ENCODE measurements at places on chromosomes 11 and 22. TPM values are rescaled to one million over a fixed set of nuclear protein-coding genes. Genes with fewer than 3 reads are reported as not detected.

DNA sequence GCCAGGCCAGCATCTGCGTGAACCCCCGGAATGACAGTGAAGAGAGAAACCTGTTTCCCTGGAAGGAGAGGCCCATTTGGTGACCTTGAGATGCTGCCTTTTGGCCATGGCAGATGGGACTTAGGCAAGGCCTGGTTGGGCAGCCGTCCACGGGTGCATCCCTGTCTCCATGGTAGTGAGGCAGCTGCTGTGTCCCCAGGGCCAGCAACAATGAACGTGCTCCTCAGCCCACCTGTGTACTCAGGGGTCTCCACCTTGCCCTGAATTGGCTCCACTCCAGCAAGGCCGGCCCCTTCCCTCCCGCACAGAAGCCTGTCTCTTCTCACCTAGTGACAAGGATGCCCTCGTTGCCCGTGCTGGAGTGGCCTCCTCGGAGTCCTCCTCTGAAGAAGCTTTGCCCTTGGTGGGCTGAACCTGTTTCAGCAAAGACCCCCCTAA is 441.1 kb downstream of the TBC1D22A start:
- DNase-seq, result no peak
- no peak overlapping the region for H3K4me3 ChIP-seq
- no peaks in the 10 kb centered on the region for H3K36me3 ChIP-seq
- H3K27me3 ChIP-seq, result peaks cover 4% of the 10 kb centered on the region
- no peaks in the 10 kb centered on the region for H3K4me1 ChIP-seq
- no peak overlapping the region for H3K27ac ChIP-seq

DNA sequence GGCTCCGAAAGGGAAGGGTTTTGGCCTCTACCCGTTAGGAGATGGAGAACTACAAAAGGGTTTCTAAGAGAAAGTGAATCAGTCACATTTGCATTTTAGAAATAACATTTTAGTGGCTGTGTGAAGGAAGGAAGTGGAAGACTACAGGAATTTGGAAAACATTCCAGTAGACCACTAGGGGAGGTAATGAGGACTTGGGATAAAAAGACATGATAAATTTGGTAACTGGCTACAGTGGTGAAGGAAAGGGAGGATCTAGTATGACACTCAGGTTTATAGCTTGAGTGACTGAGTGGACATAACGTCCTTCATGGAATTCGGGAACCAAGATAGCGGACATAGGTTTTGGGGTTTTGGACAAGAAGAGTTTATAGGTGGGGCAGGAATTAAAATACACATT is 7.0 kb upstream of the RRM1 start:
- peaks cover 53% of the 10 kb centered on the region for H3K4me1 ChIP-seq
- DNase-seq, result no peak

Gene DEUP1
- not detected for polyA plus RNA-seq

Gene SLC25A22
- 5.2 TPM for polyA plus RNA-seq

DNA sequence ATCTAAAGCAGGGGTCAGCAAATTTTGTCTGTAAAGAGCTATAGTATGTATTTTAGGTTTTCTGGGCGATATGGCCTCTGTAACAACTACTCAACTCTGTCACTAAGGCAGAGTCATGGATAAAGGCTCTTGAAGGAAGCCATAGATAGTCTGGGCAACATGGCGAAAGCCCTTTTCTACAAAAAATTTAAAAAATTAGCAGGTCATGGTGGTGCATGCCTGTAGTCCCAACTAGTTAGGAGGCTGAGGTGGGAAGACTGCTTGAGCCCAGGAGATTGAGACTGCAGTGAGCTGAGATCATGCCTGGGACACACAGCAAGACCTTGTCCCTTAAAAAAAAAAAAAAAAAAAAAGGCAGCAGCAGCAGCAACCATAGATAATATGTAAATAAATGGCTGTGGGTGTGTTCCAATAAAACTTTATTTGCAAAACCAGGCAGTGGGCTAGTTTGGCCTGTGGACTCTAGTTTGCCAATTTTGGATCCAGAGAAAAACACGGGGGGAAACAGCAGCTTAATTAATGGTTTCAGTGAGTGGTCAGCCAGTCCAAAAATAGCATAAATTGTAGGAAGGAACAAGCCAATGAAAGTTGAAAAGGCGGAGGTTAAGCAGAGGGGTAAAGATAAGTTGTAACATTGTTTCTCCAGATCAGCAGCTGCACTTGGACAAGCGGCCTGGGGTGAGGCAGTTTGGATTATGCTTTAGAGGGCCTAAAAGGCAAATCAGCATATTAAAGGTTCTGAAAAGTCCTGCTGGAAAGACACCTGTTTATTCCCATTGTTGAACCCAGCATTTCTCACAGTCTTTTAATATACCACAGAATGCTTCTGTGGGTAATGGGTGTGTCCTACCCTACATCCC is 62.6 kb downstream of the KIAA1671 start:
- H3K4me3 ChIP-seq, result no peak overlapping the region
- no peaks in the 10 kb centered on the region for H3K4me1 ChIP-seq
- H3K27ac ChIP-seq, result no peak overlapping the region
- no peaks in the 10 kb centered on the region for H3K36me3 ChIP-seq

Gene ELFN2
- polyA plus RNA-seq, result not detected

DNA sequence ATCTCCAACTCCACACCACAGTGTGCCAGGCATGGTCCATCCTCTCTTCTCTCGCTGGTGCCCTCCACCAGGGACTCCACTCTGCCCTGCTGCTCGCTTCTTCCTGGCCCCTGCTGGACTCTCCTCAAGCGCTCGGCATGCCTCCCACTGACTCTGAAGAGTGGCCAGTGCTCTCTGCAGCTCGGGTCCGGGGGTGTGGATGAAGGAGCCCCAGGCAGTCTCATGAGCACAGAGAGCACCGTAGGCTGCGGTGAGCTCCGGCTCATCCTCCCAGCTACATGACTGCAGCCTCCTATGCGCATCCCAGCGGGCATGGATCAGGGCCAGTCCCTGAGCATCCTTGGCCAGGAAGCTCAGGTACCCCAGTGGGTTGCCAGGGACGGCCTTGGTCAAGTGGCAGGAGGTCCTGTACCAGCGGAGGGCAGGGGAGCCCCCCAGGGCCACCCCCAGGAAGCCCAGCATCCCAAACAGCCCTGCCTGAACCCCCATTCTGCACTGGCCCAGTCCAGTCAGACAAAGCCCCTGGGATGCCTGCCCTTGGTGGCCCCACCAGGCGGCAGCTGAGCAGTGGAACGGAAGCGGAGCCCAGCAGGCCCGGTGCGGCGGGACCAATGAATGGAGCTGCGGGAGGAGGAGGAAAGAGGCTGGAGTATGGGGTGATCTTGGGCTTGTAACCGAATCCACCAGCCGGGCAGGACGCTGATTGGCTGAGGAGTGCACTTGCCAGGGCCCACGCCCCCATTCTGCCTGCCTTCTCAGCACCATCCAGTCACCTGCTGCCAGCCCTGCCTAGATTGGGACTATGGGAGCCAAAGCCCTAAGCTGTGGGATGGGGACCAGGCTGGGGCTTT is at the start of gene PLA2G3:
TSS of gene PLA2G3 (minus strand) at position 643 of the 851 bp plus-strand sequence. CDS start at position 489, 154 bp downstream.
- no peak for DNase-seq
- no peaks in the 10 kb centered on the region for H3K36me3 ChIP-seq
- peaks cover 4% of the 10 kb centered on the region for H3K27me3 ChIP-seq
- H3K4me1 ChIP-seq, result no peaks in the 10 kb centered on the region
- H3K27ac ChIP-seq, result no peak within 1 kb of the TSS
- no peak within 1 kb of the TSS for H3K4me3 ChIP-seq

Gene TEX12
- 0.78 TPM for polyA plus RNA-seq

DNA sequence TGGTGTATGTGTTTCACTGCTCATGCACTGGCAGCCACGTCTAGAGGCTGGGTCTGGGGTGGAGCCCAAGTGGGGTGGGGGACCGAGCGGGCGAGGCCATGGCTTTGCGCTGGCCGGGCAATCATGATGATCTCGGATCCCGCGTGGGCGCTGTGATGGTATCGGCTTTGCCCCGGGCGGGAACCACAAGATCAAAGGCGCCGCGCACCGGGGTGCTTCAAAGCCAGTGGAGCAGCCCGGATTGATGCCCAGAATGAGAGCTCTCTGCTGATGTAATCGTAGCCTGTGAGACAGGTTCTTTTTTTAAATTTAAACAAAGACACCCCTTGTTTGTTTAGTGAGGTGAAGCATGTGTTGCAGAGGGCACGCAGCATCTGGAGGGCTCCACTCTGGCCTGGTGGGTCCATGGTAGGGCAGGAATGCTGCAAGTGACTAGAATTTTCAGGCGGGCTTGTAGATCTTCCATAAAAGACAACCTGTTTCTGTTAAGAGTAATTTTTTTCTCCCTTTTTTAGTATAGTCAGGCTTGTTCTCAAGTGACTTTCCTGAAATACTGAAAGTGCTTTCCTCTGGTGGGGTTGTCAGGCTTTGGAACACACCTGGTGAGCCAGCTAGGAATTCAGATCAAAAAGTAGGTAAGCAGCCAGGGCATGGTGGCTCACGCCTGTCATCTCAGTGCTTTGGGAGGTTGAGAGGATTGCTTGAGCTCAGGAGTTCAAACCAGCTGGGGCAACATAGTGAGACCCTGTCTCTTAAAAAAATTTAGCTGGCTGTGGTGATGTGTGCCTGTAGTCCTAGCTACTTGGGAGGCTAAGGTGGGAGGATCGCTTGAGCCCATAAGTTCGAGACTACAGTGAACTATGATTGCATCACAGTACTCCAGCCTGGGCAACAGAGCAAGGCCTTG is 40.7 kb downstream of the ZNRF3 start:
- H3K36me3 ChIP-seq, result no peaks in the 10 kb centered on the region
- DNase-seq, result no peak
- H3K4me3 ChIP-seq, result no peak overlapping the region
- H3K27me3 ChIP-seq, result peaks cover 13% of the 10 kb centered on the region
- H3K4me1 ChIP-seq, result no peaks in the 10 kb centered on the region

Gene MMP10
- not detected for polyA plus RNA-seq

GRCh38 chr11:86803136-86804045 is 3.0 kb downstream of the PRSS23 start:
- DNase-seq, result no peak
- peaks cover 6% of the 10 kb centered on the region for H3K36me3 ChIP-seq
- peak overlapping the region; percentile 96 for H3K4me3 ChIP-seq
- H3K27me3 ChIP-seq, result no peaks in the 10 kb centered on the region
- peaks cover 86% of the 10 kb centered on the region for H3K4me1 ChIP-seq

DNA sequence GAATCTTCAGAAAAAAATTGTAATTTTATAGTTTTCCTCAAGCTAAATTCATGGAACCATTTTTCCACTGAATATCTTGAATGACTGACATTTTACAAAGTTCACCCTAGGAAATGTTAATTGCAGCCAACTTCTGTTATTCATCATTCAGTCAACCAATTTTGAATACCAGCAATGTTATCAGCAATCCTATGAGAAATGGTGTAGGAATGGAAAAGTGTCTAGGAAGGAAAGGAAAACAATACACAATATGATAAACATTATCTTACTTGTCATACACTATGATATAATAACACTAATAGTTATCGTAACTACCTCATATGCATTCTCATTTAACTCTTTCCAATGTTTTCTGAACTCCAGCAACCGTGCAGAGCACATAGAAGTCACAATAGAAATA is 790.5 kb upstream of the LRRC4C start:
- no peaks in the 10 kb centered on the region for H3K36me3 ChIP-seq
- H3K4me1 ChIP-seq, result no peaks in the 10 kb centered on the region
- no peak for DNase-seq
- H3K27me3 ChIP-seq, result no peaks in the 10 kb centered on the region

DNA sequence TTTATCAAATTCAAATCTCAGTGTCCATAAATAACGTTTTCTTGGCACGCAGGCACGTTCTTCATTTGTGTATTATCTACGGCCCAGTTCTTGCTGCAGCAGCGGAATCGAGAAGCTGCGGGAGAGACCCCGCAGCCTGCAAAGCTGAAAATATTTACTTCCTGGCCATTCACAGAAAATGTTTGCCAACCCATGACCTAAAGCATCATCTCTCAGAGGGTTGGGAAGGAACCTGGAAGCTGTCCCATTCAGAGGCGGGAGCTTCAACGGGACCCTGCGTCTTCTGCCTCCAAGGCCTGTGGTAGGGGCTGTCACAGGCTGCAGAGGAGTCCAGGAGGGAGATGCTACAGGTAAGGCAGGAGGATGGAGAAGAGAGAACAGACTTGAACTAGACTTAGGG is 319.2 kb downstream of the MN1 start:
- H3K36me3 ChIP-seq, result no peaks in the 10 kb centered on the region
- H3K4me1 ChIP-seq, result no peaks in the 10 kb centered on the region
- H3K27me3 ChIP-seq, result no peaks in the 10 kb centered on the region
- no peak overlapping the region for H3K27ac ChIP-seq
- no peak overlapping the region for H3K4me3 ChIP-seq

Gene P4HA3
- not detected for polyA plus RNA-seq

Gene CLDN5
- 3.6 TPM for polyA plus RNA-seq

Gene GGTLC3
- polyA plus RNA-seq, result not detected

DNA sequence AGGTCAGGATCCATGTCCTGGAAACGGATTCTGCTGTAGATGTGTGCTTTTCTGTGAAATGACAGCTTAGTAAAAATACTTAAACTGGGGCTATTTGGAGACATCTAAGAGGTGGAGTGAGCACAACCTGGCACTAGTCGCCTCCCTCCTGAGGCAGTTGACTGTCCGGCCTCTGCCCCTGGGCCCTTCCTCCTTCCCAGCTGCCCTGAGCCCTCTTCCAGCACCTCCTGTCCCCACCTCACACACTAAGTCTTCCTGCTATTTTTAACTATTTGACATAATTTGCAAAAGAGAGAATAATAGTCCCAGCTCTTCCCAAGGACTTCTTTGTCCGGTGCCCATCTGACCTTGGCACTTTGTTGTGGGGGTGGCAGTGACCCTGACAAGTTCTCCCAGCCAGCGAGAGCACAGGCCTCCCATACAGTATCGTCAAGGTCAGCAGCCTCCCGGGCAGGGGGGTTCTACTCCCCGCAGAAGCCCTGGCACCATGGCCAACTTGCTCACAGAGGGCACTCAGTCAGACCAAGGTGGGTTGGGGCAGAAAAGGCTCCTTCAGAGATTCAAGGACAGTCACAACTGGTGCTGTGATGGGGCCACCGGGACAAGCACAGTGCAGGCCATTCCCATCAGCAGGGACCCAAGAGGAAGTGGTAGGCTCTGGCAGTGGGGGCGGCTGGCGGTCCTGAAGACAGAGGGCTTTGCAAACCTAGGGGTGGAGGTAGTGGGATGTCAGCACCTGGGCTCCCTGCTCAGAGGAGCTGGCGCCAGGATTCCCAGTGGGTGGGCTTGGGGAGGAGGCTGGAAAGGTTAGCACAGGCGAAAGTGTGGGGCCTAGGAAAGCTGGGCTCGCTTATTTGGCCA is 5.5 kb upstream of the NEAT1 start:
- DNase-seq, result peak; percentile 24
- peak overlapping the region; percentile 97 for H3K4me3 ChIP-seq
- no peaks in the 10 kb centered on the region for H3K36me3 ChIP-seq
- peaks cover 64% of the 10 kb centered on the region for H3K4me1 ChIP-seq

DNA sequence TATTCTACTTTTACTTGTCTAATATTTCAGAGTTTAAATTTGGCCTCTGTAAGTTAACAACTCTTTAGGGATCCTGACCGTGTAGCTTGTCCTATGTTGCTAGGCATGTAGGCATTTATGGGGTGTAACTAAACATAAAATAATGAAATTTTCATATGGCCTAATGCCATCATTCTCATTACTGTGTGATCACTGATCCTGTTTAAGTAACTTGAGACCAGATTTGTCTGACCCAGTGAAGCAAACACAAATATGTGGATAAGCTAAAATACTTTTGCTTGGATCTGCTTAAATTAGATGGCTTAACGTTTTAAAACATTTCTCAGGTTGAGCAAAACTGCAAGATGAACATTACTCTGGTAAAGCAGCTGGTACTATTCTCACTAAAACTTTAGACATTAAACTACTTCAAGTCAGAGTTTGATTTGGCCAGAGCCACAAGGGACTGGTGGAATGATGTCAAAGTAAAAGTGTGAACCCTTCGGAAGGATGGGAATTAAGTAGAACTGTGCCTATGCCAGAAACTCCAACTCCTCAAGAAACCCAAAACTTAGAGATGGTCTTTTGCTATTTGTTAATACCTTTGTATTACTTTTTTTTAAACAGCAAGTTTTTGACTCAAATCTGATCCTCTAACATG is 12.5 kb downstream of the QSER1 start:
- no peaks in the 10 kb centered on the region for H3K27me3 ChIP-seq
- no peak overlapping the region for H3K4me3 ChIP-seq
- H3K4me1 ChIP-seq, result peaks cover 5% of the 10 kb centered on the region

Gene MFNG
- polyA plus RNA-seq, result 361 TPM

Measured in immature natural killer cell (primary cell).